ENCODE measurements at places on chromosomes 12 and 14.

DNA sequence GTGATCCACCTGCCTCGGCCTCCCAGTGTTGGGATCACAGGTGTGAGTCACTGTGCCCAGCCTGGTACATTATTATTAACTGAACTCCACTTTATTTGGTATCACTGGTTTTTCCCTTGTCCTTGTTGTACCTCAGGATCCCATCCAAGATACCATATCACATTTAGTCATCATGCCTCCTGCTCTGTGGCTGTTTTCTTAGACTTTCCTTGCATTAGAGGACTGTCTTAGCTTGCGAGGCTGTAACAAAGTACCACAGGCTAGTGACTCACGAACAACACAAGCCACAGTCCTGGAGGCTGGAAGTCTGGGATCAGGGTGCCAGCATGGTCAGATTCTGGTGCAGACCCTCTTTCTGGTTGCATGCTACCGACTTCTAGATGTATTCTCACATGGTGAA lies 12.2 kb downstream of the KLC1 start:
- DNase-seq: no peak

- no peak for DNase-seq
These were observed 9.7 kb downstream of the TUBA1C start for GRCh38 chr12:49274396-49275069.

GRCh38 chr14:55241673-55242072 lies 29.5 kb upstream of the FBXO34 start:
- no peak for DNase-seq

GRCh38 chr14:74573421-74574089 lies 38.5 kb downstream of the LTBP2 start:
- no peak for DNase-seq

- no peak for DNase-seq
These were observed 210.4 kb downstream of the DPY19L2 start for GRCh38 chr12:63457857-63458256.

Measured in activated effector memory CD4-positive, alpha-beta T cell treated with anti-CD3 and anti-CD28 coated beads, Interleukin-2, amount 50 U/mL, for 16 hours (primary cell).